Fibroblast of skin of back (primary cell): ENCODE measurements at places on chromosomes 12 and 14.

DNA sequence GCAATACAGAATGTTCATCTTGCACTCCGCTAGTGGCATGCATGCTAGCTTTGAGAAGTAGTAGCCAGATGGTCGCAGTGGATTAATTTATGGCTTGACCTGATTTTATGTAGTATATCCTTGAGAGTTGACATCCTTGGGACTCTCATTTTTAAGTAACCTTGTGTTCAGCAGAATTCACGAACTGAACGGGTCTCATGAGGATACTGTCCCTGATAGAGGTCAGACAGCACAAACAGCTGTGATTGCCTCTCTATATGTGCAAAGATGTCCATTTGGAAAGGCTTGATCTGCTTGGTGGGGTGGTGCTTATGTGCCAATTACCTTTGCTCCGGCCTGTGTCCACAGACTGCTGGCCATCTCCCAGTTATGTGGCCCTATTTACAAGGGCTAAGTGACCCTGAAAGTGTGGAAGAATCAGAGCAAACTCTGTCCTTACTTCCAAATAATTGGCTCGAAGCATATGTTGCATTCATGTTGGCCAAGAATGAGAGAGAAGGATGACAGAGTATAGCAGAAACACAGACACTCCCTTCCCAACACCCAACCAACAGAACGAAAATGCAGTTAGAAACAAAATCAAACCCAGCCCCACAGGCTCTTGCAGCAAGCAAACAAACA lies 167.1 kb downstream of the CRADD start:
- DNase-seq: no peak

DNA sequence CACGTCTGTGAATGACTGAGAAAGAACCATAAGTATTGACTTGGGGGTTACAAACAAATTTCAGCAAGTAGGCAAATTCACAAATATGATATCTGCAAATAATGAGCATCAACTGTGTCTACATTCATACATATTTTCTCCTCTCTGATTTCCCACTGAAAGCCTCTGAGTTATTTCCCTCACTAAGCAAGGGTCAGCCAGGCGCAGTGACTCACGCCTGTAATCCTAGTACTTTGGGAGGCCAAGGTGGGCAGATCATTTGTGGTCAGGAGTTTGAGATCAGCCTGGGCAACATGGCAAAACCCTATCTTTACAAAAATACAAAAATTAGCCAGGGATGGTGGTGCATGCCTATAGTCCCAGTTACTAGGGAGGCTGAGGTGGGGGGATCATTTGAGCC lies 80.8 kb downstream of the SLC25A21 start:
- no peak for DNase-seq

GRCh38 chr12:123992118-123992825 lies 19.3 kb downstream of the ZNF664 start:
- DNase-seq: no peak

GRCh38 chr12:106433055-106433454 lies 75.5 kb downstream of the POLR3B start:
- no peak for DNase-seq

DNA sequence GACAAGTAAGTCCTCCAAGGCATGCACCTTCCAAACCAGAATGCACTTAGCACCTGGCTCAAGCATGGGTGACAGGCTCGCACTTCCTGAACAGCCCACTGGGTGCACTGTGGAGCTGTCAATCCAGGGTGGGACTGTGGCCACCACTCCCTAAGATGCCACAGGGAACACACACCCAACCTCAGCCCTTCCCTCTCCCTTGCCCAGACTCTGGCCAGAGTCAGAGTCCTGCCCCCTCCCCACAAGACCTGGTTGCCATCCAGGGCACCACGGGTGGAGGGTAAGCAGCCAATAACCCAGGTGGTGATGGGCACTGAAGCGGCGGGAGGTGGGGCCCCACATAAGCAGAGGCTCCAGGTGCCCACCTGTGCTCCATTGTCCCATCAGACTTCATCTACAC lies 160.6 kb downstream of the MYRFL start:
- DNase-seq: no peak

GRCh38 chr12:64187370-64187769 lies 34.7 kb downstream of the KICS2 start:
- peak; percentile 83 for DNase-seq

DNA sequence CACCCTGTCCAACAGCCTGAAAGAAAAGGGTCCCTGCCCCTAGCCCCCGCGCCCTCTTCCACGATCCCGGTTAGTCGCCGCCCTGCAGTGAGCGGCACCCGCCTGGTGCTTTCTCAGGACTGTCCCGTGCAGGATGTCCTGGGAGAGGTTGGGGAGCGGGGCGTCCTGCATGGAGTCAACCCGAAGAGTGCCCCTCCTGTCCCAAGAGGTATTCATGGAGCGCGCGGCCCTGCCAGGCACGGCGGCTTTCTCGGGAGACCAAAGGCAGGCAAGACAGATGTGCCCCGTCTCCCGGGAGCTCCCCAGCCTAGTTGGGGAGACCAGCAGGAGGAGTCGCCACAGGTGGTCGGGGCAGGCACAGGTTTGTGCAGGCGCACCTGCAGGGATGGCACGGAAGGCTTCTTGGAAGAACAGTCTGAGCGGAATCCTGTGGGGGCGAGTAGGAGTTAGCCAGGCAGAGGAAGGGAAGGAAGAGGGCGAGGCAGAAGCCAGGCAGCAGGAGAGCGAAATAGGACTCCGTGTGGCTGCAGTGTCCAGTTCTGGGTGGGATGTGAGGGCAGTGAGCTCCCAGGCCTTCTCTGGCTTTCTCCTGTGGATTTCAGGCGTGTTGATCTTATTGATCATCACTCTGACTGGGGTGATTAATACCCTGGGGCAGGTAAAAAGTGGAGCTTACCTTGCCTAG lies 723 bp downstream of the SIVA1 start:
- no peak for DNase-seq

- no peak for DNase-seq
Measured at GRCh38 chr12:54082397-54082892, 28.8 kb downstream of the HOXC4 start.

DNA sequence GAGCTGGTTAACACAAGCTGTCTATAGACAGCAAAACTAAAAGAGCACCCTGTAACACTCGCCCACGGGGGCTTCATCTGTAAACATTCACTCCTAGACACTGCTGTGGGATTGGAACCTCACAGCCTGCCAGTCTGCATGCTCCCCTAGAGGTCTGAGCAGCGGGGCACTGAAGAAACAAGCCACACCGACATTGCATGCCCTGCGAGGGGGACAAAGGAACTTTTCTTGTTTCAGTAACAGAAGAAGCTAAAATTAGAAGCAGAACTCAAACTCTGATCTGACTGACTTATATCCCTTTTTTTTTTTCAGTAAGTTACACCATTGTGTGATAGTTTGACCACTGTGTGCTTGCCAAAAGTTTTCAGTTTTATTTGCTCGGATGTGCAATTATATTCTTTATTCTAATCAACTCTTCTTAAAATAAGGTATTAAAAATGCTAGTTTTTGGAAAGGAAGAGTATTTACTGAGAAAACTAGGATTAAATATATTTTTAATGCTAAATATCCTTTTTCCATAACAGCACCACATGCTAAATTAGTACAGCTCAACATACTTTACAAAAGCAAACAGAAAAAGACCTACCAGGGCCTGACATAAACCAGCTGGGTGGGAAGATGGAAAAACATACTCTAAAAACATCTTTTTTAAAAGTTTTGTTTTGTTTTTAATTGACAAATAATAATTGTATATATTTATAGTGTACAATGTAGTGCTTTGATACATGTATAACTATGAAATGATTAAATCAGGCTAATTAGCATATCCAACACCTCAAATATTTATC lies 100.2 kb downstream of the EPS8 start:
- DNase-seq: peak; percentile 35

- peak; percentile 74 for DNase-seq
Measured at GRCh38 chr12:2891240-2892053, 756 bp downstream of the TULP3 start.

DNA sequence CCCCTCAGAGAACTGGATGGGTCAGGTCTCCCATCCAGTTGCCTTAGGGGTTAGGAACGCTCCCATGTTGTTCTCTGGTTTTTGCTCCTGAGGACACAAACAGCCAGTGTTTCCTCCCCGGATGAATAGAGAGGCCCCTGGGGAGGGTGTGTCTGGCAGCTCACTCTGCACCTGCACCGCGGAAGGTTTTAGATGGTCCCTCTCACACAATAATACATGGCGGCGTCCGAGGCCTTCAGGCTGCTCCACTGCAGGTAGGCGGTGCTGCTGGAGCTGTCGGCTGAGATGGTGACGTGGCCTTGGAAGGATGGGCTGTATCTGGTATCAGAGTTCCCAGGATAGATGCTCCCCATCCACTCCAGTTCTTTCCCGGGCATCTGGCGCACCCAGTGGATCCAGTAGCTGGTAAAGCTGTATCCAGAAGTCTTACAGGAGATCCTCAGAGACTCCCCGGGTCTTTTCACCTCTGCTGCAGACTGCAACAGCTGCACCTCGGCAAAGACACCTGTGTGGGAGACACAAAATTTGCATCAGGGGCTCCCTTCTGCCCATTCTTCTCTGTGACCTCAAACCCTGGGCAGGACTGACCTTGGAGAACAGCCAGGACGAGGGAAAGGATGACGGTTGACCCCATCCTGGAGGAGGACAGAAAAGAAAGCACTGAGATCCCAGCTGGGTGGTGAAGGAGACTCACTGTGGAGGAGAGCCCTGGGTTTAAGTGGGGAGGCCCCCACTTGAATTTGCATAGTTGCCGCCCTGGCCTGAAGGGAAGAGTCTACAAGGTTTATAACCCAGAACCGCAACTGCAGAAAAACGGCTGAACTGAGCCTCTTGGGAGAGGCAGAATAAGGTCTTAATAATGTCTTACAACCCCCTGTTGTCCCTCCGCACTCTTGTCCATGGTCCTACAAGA lies 1324.8 kb downstream of the TMEM121 start:
- no peak for DNase-seq

GRCh38 chr12:56116267-56117081 lies at the start of gene RPL41:
TSS of gene RPL41 (plus strand) at chr12:56116633.
- DNase-seq: peak; percentile 94

GRCh38 chr12:15265875-15266274 lies 44.7 kb upstream of the RERG start:
- DNase-seq: no peak

- DNase-seq: no peak
Measured at GRCh38 chr12:4420138-4420670, 25.4 kb downstream of the FGF6 start.

- DNase-seq: no peak
Measured at GRCh38 chr12:30269496-30269895, 426.2 kb downstream of the IPO8 start.

DNA sequence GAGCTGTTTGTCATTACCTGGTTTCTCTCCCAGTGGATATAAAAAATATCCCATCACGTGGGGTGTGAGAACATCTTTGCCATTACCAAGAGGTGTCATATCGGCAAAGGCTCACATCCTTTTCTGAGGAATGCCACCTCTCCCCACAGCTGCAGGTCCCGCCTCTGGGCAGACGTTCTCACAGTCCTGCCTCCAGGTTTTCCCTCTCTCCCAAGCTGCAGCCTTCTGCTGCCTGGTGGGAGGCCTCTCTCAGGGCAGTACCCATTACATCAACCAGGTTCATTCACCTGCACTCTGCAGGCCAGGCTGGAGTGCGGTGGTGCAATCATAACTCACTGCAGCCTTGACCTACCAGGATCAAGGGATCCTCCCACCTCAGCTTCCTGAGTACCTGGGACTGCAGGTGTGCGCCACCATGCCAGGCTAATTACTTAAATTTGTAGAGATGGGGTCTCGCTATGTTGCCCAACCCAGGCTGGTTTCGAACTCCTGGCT lies 15.0 kb upstream of the TMEM119 start:
- peak; percentile 53 for DNase-seq

DNA sequence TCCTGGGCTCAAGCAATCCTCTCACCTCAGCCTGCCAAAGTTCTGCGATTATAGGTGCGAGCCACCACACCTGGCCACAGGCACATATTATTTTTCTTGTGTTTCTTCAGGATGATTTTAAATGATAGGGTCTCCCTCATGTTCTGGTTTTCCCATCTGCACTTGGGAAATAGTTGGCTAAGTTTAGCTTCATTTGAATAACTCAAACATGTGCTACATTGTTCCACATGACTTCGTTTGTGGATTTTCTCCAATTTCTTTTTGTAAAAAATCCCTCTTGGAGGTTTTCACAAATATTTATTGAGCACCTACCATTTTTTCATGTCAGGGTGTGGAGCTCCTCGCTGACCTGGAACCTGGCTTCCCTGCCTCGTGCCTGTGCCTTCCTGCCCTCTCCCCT lies 55.2 kb upstream of the GNPNAT1 start:
- no peak for DNase-seq

GRCh38 chr12:93451423-93452158 lies 9.8 kb upstream of the UBE2N start:
- no peak for DNase-seq

DNA sequence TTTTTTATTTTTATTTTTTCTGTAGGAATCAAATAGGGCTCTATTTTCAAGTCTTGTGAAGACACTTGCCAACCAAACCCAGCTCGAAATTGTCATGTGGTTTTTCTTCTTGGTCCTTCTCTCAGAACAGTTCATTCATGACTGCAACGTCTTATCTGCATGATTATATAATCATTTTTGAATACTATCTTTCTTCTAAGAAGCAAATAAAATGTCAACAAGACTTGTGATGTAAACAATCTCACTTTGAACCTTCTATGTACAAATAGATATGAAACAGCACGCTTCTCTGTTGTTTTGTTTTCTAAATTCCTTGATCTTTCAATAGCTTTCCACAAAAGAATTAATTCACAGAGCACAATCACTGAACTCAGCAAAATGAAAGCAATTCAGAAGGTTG lies 320.7 kb downstream of the SOX5 start:
- DNase-seq: no peak

DNA sequence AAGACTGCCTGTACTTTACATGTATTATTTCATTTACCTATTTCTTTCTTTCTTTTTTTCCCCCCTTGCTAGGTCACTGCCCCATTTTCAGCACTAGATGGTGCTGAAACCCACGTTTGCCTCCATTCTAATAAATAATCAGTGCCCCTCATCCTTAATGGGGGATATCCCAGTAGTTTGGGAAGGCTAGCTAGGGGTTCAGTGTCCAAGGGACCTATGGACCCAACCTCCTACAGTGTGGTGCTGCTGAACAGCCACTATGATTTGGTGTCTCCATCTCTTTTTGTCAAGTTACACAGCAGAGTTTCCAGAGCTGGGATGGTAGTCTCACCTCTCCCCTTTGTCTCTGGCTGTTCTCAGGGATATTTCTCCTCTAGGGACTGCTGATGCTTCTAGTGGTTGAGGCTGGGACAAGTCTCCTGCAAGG lies 6.5 kb upstream of the HCFC2 start:
- DNase-seq: peak; percentile 33

GRCh38 chr12:128864516-128865186 lies 11.4 kb downstream of the GLT1D1 start:
- no peak for DNase-seq
